Heart right ventricle (tissue), 16 donors: ENCODE measurements at places on chromosomes 11 and 22. TPM values are rescaled to one million over a fixed set of nuclear protein-coding genes. Genes with fewer than 3 reads are reported as not detected.

DNA sequence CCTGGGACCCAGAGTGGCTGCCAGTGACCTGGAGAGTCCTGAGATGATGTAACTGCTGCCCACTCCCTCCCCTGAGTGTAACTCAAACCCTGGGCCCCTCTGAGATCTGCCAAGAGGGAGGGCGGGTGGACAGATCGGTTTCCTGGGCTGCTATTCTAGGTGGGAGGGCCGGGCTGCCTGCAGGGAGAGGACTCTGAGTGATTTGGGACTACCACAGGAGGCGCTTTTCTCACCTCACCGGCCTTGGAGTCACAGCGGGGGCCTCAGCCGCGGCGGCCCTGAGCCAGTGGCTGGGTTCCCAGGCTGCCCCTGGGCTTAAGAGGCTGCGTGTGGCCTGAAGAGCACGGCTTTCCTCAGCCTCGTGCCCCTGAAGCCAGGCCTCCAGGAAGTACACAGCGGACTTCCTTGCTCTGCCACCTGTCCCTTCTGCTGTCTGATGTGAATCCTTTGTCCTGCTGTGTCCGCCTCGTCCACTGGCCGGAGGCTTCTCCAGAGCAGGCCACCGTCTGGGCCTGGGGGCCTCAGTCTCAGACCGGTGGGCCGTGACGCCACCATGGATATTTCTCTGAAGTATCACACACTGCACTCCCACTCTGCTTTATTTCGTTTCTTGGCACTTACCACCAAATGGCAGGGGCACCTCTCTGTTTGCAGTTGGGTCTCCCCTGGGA, 11.5 kb downstream of the RELT start:
- H3K4me3 ChIP-seq: no peak overlapping the region
- peaks cover 64% of the 10 kb centered on the region for H3K4me1 ChIP-seq
- H3K27me3 ChIP-seq: no peaks in the 10 kb centered on the region

- H3K27me3 ChIP-seq: no peaks in the 10 kb centered on the region
- H3K4me3 ChIP-seq: no peak overlapping the region
- no peaks in the 10 kb centered on the region for H3K36me3 ChIP-seq
- peaks cover 17% of the 10 kb centered on the region for H3K4me1 ChIP-seq
- DNase-seq: no peak
These were observed 4.4 kb downstream of the RCE1 start for GRCh38 chr11:66847461-66848232.

- no peaks in the 10 kb centered on the region for H3K4me1 ChIP-seq
- H3K27ac ChIP-seq: no peak overlapping the region
- no peak overlapping the region for H3K4me3 ChIP-seq
- no peak for DNase-seq
- H3K27me3 ChIP-seq: no peaks in the 10 kb centered on the region
These were observed 133.3 kb upstream of the GUCY1A2 start for GRCh38 chr11:107151579-107151978.

DNA sequence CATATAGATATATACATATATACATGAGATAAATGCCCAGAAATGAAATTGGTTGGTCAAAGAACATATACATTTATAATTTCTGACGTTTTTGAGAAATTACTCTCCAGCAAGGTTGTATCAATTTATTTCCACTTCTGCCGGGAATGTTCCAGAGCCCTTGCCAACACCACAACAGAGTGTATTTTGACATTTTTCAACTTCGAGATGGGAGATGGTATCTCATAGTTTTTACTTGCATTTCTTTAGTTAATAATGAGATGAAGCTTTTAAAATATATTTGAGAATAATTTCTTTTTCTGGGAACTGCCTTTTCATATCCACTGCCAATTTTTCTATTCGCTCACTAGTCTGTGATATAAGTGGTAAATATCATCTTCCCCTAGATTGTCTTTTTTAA, 19.3 kb upstream of the CLMP start:
- no peak for DNase-seq
- H3K4me1 ChIP-seq: no peaks in the 10 kb centered on the region

GRCh38 chr11:113222241-113222640, 92.1 kb upstream of the TTC12 start:
- DNase-seq: no peak
- H3K4me3 ChIP-seq: no peak overlapping the region

GRCh38 chr11:86091566-86091965, 22.7 kb upstream of the PICALM start:
- no peaks in the 10 kb centered on the region for H3K36me3 ChIP-seq
- H3K27ac ChIP-seq: no peak overlapping the region
- H3K4me1 ChIP-seq: peaks cover 13% of the 10 kb centered on the region
- H3K27me3 ChIP-seq: no peaks in the 10 kb centered on the region
- no peak overlapping the region for H3K4me3 ChIP-seq

- H3K4me1 ChIP-seq: peaks cover 12% of the 10 kb centered on the region
- no peaks in the 10 kb centered on the region for H3K27me3 ChIP-seq
- H3K27ac ChIP-seq: peak overlapping the region; percentile 65
- no peak for DNase-seq
- no peak overlapping the region for H3K4me3 ChIP-seq
- H3K36me3 ChIP-seq: no peaks in the 10 kb centered on the region
These were observed 13.1 kb downstream of the LRRC32 start for GRCh38 chr11:76657187-76658170.

DNA sequence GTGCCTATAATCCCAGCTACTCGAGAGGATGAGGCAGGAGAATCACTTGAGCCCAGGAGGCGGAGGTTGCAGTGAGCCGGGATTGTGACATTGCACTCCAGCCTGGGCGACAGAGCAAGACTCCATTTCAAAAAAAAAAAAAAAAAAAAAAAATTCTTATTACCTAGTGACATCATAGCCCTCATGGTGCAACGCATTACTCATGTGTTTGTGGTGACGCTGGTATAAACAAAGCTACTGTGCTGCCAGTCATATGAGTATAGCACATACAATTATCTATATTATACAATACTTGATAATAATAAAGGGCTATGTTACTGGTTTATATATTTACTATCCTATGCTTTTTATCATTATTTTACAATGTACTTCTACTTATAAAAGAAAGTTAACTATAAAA, 41.2 kb downstream of the OR2AT4 start:
- no peak for DNase-seq
- no peaks in the 10 kb centered on the region for H3K27me3 ChIP-seq
- H3K36me3 ChIP-seq: no peaks in the 10 kb centered on the region
- no peak overlapping the region for H3K27ac ChIP-seq

DNA sequence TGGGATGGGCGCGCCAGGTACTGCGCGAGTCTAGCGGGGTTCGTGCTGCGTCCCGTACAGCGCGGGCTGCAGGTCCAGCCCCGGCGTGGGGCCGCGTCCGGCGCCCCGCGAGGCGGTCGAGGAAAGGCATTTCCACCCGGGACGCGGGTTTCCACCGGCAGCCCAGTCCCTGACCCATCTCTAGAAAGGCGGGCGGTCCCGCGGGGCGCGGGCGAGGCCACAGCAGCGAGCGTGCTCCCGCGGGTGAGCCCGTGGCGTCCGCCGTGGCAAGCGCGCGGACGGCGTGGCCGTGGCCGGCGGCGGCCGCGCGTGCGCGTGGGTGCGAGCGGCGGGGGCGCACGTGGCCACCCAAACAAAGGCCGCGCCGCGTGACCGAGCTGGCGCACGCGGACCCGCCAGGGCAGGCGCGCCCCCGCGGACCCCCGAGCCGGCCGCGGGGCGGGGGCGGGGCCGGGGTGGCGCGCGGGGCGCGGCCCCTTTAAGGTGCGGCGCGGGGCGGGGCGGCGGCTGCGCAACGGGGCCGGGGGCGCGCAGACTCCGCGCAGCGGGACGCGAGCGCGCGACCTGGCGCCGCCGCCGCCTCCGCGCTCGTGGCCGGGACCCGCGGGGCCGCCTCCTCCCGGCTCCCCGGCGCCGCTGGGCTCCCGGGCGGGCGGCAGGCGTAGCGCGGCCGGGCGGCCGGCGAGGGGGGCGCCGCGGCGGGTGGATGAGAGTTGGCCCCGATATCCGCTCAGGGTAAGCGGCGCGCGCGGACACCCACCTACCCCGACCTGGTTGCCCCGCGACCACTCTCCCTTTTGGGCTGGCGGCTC, 39.3 kb upstream of the CELSR1 start:
- H3K27ac ChIP-seq: peak overlapping the region; percentile 85
- peaks cover 56% of the 10 kb centered on the region for H3K4me1 ChIP-seq
- no peak for DNase-seq
- peak overlapping the region; percentile 78 for H3K4me3 ChIP-seq

The MMP3 gene
- not detected for total RNA-seq

The BTG4 gene
- total RNA-seq: not detected

The DBX1 gene
- not detected for total RNA-seq

The OR52N2 gene
- total RNA-seq: not detected
